Activated naive CD4-positive, alpha-beta T cell treated with anti-CD3 and anti-CD28 coated beads, Interleukin-2, amount 10 ng/mL, durations not matched to agents 7 days and 5 days (primary cell): ENCODE measurements at places on chromosomes 1 and 21.

DNA sequence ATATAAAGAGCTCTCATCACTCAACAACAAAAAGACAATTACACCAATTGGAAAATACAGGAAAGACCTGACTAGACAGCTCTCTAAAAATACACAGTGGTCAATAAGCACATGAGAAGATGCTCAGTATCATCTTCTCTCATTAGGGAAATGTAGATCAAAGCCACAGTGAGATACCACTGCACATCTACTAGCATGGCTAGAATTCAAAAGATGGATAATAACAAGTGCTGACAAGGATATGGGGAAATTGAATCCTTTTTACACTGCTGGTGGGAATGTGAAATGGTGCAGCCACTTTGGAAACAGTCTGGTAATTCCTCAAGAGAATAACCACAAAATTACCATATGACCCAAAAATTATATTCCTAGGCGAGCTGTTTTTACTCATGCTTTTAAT, 9.4 kb downstream of the ACOT7 start:
- H3K4me1 ChIP-seq = peaks cover 13% of the 10 kb centered on the region
- no peak overlapping the region for H3K27ac ChIP-seq
- H3K36me3 ChIP-seq = peaks cover 10% of the 10 kb centered on the region
- no peaks in the 10 kb centered on the region for H3K27me3 ChIP-seq
- no peak for DNase-seq

DNA sequence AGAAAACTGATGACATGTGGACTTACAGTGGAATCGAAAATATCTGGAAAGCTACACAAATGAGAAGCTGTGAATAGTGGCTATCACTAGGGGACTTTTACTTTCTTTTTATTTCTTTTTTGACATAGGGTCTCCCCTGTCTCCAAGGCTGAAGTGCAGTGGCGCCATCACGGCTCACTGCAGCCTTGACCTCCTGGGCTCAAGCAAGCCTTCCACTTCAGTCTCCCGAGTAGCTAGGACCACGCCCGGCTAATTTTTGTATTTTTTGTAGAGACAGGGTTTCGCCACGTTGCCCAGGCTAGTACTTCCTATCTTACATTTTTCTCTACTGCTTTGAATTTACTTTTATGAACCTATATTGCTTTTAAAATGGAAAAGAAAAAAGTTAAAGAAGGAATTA, 10.5 kb downstream of the TMEM35B start:
- H3K27me3 ChIP-seq = peaks cover 13% of the 10 kb centered on the region
- peaks cover 12% of the 10 kb centered on the region for H3K36me3 ChIP-seq
- no peak for DNase-seq

DNA sequence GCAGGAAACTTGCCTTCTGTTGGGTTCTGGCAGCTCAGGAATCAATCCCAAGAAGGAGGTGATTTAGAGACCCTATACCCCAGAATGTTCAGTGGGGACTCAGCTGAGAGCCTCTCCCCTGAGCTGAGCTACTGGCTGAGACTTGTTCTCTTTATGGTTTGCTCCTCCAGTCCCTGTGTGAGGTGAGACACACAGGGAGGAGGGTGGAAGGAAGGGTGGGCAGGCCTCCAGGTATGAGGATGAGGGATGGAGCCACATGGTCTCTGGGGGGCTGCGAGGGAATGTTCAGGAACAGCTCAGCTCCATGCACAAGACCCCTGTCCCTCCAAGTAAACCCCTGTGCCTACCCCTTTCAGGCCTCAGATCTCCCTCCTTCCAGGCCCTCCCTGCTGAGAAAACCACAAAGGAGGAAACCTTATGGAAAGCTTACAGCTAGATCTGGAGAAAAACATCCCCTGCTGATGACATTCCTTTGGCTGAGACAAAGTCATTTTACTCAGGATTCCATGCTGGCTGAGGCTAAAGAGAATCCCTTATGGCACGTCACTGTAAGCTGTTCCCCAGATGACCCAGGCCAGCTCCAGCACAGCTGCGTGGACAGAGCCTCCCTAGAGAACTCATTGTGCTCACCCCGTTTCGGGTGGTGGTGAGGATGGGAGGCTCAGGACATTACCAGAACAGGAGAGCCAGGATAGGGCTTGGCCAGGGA, 91.5 kb upstream of the IPO9 start:
- H3K27ac ChIP-seq = no peak overlapping the region
- DNase-seq = no peak
- no peaks in the 10 kb centered on the region for H3K36me3 ChIP-seq
- H3K4me1 ChIP-seq = peaks cover 11% of the 10 kb centered on the region
- H3K27me3 ChIP-seq = peaks cover 77% of the 10 kb centered on the region
- no peak overlapping the region for H3K4me3 ChIP-seq

GRCh38 chr21:28982637-28983036, 10.0 kb downstream of the LTN1 start:
- H3K4me3 ChIP-seq = no peak overlapping the region
- H3K27me3 ChIP-seq = no peaks in the 10 kb centered on the region
- no peak overlapping the region for H3K27ac ChIP-seq
- peaks cover 46% of the 10 kb centered on the region for H3K36me3 ChIP-seq
- peaks cover 3% of the 10 kb centered on the region for H3K4me1 ChIP-seq
- DNase-seq = no peak

- no peaks in the 10 kb centered on the region for H3K36me3 ChIP-seq
- no peaks in the 10 kb centered on the region for H3K4me1 ChIP-seq
- H3K27ac ChIP-seq = no peak overlapping the region
- no peak for DNase-seq
Measured at GRCh38 chr1:47003896-47004403, 19.5 kb upstream of the CYP4X1 start.
